ENCODE measurements at places on chromosomes 2 and 18.

DNA sequence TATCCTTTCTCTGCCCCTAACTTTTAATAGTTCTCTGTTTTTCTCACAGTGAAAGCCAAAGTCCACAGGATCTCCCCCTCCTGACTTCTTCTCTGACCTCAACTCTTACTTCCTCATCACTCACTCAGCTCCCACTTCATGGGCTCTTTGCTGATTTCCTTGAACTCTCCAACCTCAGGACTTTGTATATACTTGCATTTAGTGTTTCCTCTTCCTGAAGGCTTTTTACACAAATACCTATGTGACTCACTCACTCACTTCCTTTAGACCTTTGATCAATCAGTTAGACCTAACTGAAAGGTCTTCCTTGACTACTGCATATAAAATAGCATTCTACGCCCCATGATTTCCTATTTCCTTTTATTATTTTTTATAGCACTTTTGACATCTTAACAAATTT, 233.1 kb upstream of the MEX3C start:
- peak; percentile 16 for DNase-seq

- no peak for DNase-seq
Measured at GRCh38 chr2:238750212-238750904, 97.5 kb upstream of the TWIST2 start.

- no peak for DNase-seq
Measured at GRCh38 chr18:48925491-48925780, 25.3 kb downstream of the SMAD7 start.

- DNase-seq = no peak
Measured at GRCh38 chr2:210555555-210555954, 844 bp upstream of the CPS1 start.

DNA sequence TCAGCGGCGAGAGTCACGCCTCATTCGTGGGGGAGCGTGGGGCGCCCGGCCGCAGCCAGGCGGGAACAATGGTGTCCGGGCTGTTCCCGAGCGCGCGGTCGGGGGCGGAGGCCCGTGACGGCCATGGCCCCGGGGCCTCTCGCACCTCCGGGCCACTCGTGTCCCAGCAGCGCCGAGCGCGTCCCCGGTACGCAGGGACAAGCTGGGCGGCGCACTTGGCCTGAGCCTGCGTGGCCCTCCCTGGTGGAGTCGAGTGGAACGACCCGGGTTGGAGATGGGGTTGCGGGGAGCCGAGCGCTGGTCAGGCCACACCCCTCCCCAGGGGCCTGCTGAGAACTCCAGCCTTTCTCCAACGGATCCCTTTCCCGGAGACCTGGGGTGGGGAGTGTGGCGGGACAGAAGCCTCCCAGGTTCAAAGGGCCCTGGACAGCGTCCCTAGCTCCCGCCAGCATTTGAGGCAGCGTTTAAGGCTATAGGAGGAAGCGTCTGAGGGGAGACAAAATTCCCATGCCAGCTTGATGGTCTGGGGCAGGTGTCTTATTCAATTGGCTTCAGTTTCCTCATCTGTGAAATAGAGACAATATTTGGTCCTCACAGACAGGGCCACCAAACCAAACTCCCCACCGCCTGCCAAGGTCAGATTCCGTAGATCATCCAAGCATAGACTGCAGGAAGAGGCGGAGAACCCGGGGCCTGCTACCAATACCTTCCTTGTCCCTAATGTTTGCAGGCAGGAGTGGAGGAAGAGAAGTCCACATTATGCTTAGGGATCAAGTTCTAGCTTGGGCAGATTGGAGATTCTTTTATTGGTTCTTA, 553 bp downstream of the CNDP2 start:
- DNase-seq = peak; percentile 88

GRCh38 chr2:185736210-185736609, 2.4 kb upstream of the FSIP2 start:
- DNase-seq = no peak

DNA sequence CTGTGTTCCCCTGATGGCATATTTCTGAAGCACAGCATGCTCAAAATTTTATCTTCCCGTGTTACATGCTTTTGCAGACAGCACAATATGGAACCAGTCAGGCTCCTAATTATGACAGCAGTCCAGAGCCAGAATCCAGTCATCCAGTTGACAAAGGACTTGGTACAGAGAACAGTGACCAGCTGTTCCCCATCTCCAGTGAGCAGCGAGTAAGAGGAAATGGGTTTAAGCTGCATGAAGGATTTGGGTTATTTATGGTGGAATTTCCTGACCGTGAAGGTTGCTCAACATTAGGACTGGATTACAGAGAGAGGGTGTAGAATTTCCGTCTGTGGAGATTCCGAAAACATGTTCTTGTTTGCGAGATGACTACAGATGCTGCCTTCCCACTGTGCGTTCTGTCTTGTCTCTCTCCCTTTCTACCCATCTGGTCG, 24.4 kb downstream of the SGPP2 start:
- DNase-seq = peak; percentile 34

GRCh38 chr2:30252723-30253701, 21.7 kb downstream of the LBH start:
- DNase-seq = peak; percentile 89

GRCh38 chr2:68832233-68832869, 38.8 kb downstream of the BMP10 start:
- peak; percentile 23 for DNase-seq

DNA sequence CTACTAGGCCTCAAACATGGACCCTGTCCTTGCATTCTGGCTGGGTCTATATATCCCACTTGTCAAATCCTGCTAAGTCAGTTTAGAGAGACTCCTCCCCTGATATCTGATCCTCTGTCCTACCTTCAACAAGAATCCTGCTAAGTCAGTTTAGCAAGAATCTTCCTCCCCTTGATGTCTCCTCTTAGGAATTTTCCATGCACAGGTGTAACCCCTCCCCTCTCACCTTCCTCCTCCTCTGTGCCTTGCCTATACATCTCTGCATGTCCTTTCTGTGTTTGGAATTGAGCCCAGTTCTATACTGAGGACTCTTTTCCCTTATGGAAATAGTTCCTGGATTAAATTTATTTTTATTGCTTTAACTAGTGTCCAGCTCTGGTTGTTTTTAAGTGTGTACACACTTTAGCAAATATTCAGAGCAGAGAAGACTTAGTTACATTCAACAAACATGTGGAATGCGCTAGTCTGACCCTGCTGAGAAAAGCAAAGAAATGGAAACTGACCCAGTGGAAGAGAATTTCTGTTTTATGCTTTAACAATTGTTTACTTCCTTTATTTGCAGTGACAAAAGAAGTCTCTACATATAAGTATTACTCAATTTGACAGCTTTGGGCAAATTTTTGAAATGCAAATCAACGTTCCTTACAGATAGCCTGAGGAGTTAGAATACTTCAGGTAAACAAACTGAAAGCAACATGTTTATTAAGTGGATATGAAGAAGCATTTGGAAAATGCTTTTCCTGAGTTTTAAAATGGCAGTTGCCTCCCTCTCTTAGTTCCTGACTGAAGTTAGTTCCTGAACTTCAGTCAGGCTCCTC, 80.6 kb downstream of the RIT2 start:
- peak; percentile 41 for DNase-seq

GRCh38 chr2:27798948-27799645, 27.6 kb downstream of the MRPL33 start:
- DNase-seq = peak; percentile 92

DNA sequence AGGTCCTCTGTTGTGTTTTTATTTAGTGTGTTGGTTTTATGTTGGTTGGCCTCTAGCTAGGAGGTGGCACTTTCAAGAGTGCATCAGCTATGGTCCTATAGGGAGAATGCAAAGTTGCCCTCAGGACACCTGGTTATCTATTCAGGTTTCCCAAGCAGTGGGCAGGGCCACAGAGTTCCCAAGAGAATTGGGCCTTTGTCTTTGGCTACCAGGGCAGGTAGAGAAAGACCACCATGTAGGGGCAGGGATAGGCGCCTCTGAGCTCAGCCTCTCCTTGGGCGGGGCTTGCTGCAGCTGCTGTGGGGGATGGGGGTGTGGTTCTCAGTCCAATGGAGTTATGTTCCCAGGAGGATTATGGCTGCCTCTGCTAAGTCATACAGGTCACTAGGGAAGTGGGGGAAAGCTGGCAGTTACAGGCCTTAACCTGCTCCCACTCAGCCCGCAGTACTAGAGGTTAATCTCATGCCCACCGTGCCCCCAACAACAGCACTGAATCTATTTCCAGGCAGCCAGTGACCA, 26.0 kb downstream of the ABCB11 start:
- DNase-seq = no peak

- DNase-seq = no peak
Measured at GRCh38 chr18:59839246-59839645, 60.5 kb upstream of the PMAIP1 start.

DNA sequence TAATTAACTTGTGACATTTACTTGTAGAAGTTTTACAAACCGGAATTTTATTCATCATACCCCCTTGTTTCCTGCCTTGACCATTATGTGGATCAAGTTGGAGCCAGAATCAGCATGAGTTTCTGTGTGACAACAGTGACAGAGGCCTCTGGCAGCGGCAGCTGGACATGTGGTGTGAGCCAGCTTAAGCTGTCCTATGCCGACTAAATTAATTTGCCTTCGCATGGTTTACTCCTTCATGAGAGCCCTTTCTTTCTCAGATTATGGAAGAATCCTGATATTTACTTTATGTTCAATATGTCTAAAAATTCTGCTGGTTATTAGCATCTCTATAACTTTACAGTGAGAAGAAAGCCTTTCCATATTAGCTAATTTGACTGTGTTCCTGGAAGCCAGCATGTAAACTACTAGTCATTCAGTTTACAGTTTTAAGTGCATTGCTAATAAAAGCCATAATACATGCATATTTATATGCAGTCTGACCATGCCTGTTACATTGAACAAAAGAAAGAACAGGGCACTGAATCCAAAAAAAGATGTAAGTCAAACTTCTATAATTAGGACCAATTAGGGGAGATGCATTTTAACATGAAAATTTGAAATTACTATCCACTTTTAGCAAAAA, 495.8 kb upstream of the ACVR2A start:
- DNase-seq = no peak

GRCh38 chr2:188944442-188944841, 29.7 kb upstream of the COL3A1 start:
- DNase-seq = no peak

DNA sequence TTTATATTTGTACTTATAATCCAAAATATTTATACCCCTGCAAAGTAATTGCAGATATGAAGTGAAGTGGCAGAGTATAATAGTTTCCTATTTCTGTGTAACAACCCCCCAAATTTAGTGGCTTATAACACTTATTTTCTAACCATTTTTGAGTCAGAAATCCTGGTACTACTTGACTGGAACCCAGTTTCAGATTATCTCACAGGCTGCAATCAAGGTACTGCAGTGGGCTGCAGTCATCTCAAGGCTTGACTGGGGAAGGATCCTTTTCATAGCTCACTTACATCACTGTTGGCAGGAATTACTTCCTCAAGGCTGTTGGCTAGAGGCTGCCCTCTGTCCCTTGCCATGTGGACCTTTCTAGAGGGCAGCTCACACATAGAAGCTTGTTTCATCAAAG, 558.2 kb upstream of the PKDCC start:
- no peak for DNase-seq

- no peak for DNase-seq
Measured at GRCh38 chr2:144078802-144079724, 440.9 kb downstream of the ZEB2 start.

DNA sequence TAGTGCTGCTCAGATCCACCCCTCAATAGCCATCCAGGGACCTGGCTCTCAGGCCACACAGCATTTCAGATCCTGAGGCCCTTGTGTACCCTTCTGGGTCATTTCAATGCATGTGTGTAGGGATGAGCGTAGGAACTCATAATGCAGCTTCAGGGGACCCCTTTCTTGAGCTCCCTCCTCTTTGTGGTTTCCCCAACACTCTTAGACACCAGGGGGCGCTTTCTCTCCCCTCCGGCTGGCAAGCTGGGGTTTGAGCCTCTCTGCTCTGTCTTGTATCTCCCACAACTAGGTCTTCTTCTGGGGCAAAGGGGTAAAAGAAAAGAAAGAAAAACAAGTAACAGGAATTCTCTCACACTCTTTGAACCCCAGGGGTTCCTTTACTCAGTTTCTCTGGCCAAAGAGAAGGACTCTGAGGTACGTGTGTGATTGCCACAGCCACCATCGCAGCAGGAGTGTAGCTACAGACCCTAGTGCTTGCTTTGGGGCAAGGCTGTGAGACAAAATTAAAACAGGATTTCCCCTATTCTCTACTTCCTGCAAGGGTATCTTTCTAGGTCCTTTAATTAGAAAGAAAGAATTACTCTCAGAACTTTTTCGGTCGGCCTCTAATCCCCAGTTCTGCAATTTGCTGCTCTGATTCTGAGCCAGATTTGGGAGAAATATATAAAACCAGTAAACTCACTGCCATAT, 38.0 kb downstream of the CABYR start:
- peak; percentile 75 for DNase-seq

- peak; percentile 5 for DNase-seq
Measured at GRCh38 chr18:29962579-29962978, 1080.0 kb downstream of the DSC3 start.

- no peak for DNase-seq
Measured at GRCh38 chr2:28617502-28618184, 121.8 kb downstream of the PLB1 start.

GRCh38 chr18:35267161-35267651, 22.8 kb downstream of the ZSCAN30 start:
- no peak for DNase-seq

DNA sequence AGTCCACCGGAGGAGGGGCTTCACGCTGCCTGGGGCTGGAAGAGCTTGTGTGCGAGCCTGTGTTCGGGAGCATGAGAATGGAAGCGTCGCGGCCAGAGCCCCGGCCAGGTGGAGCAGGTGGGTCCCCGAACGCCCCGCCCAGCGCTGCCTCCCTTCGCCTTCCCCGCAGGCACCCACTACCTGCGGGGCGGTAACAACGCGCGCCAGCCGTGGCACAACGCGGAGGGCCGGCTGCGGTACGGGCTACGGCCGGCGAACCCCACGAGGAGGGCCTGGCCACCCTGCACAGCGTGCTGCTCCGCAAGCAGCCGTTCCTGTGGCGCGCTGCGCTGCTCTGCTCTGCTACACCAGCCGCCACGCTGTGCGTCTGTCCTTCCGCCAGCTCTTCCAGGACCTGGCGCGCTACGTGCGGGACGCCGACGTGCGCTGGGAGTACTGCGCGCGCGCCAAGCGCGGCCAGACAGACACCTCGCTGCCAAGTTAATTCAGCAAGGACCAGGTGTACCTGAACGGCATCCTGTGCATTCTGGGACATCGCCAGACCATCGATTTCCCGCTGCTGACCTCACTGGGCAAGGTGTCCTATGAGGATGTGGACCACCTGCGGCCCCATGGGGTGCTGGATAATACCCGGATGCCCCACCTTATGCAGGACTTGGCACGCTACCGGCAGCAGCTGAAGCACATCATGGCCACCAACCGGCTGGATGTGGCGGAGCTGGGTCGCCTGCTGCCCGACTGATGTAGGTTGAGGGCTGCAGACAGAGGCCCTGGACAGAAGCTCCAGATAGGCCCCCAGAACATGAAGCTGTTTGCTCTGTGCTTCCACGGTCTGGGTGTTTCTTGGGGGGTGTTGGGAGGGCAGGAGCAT, 200.6 kb downstream of the NAPG start:
- DNase-seq = no peak

- no peak for DNase-seq
Measured at GRCh38 chr2:209322041-209322440, 101.8 kb upstream of the MAP2 start.

GRCh38 chr2:85033388-85033787, 62.4 kb downstream of the KCMF1 start:
- no peak for DNase-seq

GRCh38 chr2:95385570-95385984, 16.9 kb upstream of the FAHD2A start:
- DNase-seq = no peak

GRCh38 chr2:160570376-160570775, 76.8 kb upstream of the RBMS1 start:
- no peak for DNase-seq
